Stimulated activated CD4-positive, alpha-beta T cell treated with anti-CD3 and anti-CD28 coated beads, Interleukin-1b, Interleukin-23, amount 100 ng/mL, for 4 hours (primary cell): ENCODE measurements at places on chromosomes 3 and 15.

GRCh38 chr3:50390508-50391224 is 31.3 kb upstream of the TMEM115 start:
- no peak for DNase-seq

- no peak for DNase-seq
Observed at GRCh38 chr3:192481638-192482037, 245.7 kb downstream of the FGF12 start.

GRCh38 chr3:110984456-110985250 is 87.0 kb upstream of the NECTIN3 start:
- no peak for DNase-seq

GRCh38 chr15:73787621-73788020 is 34.5 kb upstream of the INSYN1 start:
- DNase-seq = no peak

- no peak for DNase-seq
Observed at GRCh38 chr15:56286213-56286612, 42.5 kb upstream of the RFX7 start.

DNA sequence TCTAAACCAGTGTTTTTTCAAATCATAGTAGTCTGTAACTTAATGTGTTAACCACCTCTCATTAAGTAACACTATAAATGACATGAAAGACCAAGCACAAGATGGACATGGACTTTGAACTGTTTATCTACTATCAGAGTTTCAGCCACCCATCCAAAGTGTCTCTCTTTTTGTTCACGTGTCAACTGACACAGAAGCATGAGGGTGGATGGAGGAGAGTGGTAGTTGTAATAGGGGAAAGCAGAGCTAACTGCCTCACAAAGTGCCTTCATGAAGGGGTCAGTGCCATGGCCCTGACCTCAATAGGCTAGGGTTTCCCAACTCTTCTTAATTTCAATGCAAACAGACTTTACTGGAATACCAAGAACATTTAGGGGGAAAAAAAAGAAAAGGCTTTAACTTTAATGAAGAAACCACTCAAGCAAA is 32.1 kb upstream of the TRPM7 start:
- DNase-seq = no peak

DNA sequence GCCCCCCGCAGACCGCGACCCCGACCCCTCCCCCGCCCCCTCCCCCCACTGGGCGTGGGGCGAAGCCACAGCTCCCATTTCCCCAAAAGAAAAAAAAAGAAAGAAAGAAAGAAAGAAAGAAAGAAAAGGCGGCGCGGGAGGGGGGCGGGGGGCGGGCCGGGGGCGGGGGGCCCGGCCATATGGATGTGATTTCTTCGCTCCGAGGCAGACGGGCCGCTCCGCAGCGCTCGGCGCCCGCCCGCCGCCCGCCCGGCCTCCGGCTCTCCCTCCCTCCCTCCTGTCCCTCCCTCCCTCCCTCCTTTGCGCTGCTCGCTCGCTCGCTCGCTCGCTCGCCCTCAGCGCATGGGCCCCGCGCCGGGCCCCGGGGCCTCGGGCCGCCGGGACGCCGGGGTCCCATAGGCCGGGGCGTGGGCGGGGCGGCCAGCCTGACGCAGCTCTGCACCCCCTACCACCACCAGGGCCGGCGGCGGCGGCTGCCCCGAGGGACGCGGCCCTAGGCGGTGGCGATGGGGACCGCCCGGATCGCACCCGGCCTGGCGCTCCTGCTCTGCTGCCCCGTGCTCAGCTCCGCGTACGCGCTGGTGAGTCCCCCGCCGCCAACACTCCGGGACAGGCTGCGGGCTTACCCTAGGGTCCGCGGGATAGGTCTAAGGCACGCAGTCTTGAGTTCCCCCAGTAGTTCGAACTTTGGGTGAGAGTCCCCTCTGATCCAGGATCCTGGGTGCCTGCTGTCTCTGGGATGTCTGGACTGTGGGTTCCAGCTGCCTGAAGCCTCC is 5.7 kb downstream of the PTH1R start:
- DNase-seq = no peak

DNA sequence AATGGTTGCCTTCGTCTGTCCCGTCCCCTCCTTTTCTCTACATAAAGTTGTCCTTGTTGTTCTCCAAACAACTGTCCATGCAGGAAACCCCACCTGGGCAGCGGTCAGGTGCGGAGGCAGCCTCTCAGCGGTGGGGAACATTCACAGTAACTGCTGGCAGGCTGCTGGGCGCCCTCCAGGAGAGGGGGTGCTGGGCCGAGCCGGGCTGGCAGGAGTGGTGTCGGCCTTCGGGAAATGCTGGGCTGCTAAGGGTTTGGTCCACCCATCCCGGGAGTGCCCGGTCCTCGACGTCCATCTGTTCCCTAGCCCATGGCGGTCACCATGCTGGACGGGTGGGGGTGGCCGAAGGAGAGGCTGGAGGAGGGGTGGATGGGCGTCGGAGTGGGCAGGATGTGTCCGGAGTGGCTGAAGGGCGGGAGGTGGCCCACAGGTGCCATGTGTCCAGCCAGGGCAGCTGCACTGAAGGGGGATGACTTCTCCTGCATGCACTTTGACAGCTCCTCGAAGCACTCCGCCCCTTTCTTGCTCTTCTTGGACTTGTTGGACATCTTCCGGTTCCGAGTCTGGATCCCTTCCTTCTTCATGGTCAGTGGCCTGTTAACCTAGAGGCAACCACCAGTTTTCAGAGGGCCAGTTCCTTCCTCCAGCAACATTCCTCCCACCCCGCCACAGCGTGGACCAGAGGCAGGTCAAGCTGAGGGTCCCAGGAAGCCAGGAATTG is 12.1 kb downstream of the GATA2 start:
- no peak for DNase-seq

GRCh38 chr3:9314796-9315195 is 48.1 kb upstream of the THUMPD3 start:
- no peak for DNase-seq
